T1000 (cell line): ENCODE measurements at places on chromosomes 7 and 10.

- no peak for DNase-seq
Measured at GRCh38 chr7:111765751-111766643, 203.7 kb upstream of the IMMP2L start.

DNA sequence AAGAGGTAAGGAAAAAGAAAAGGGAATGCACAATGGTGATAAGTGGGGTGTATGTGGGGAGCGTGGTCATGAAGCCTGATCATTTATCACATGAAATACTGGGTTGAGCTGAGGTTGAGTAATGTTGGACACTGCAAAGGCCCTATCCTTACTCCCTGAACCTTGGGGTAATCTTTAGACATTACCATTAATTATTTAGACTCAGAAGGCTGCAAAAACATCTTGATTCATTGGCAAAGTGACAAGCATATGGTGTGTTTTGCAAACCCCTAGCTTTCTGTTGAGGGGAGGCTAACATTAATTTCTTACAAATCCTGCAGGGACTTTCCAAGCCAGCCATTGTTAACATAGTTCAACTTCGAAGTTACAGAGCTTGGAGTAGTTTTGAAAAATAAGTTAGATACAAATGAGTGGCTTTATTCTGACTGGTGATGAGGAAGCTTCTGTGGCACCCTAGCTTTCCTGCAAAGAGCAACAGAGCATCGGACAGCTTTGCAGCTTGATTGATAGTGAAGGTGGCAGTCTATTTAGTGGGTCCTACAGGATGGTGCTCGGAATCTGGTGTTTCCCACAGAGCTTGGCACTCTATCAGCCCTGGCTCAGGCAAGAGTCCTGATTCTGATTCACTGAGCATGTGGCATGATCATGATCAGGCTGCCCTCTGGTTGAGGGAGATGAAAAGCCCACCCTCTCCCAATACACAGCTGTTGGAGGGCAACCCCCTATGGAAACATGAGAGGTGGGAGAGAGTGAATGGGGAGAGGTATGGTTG, 153.7 kb upstream of the NPVF start:
- DNase-seq, result no peak

- DNase-seq, result no peak
Measured at GRCh38 chr10:48464871-48465736, 139.8 kb downstream of the ARHGAP22 start.

DNA sequence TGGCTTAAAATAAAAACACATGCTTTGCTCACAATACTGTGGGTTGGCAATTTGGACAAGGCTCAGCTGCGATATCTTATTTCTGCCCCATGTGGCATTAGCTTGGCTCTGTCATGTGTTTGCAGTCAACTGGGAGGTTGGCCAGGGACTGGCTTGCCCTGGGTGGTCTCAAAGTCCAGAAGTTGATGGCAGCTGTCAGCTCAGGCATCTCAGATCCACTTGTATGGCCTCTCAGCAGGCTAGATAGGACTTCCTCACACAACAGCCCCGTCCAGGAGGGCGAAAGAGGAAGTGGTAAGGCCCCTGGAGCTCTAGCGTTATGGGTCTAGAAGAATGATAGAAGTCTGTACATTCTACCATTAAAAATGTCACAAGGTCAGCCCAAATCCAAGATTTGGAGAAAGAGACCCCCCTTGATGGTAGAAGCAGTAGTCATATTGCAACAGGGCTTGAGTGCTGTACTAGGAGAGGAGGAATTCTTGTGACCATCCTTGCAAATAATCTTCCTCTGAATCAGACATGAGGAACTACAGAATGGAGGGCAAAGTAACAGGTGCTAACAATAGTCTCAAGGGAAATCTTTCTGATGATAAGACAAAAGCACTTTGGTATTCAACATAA, 166.2 kb downstream of the FAM107B start:
- DNase-seq, result no peak

DNA sequence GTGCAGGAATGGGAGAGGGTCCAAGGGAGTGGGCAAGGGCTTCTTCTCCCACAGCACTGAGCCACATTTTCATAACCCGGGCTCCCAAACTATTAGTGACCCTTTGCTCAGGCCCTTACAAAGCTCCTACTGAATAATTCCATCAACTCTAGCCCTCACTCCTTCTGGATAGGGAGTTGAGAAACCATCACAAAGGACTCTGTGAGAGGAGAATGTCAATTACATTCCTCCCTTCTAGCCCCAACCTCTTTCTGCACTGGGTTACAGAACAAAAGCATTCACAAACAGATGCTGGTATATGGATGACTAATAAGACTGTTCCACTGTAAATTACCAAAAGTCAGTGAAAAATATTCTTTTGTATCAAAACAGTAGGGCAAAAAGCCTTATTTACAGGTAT, 203.7 kb downstream of the SORCS1 start:
- no peak for DNase-seq
